ENCODE measurements at places on chromosomes 1 and 21.

GRCh38 chr1:160438935-160439334 lies 38.6 kb downstream of the VANGL2 start:
- DNase-seq: no peak

- no peak for DNase-seq
These were observed 11.4 kb downstream of the DESI2 start for GRCh38 chr1:244664353-244664752.

- no peak for DNase-seq
These were observed 27.5 kb upstream of the NCAM2 start for GRCh38 chr21:20970691-20971090.

GRCh38 chr1:42844592-42845140 lies 1.7 kb upstream of the ZNF691 start:
- DNase-seq: no peak
